ENCODE measurements at places on chromosomes 4 and X. TPM values are rescaled to one million over a fixed set of nuclear protein-coding genes. Genes with fewer than 3 reads are reported as not detected.

The CT55 gene
- not detected for total RNA-seq

The FHIP1A gene
- not detected for total RNA-seq

The ENOPH1 gene
- 51.3 TPM for total RNA-seq

The ADGRG2 gene
- total RNA-seq = not detected

The TRMT44 gene
- total RNA-seq = 26.2 TPM

The NDNF gene
- under 0.01 TPM for total RNA-seq

The ODAPH gene
- not detected for total RNA-seq

The TRIM61 gene
- total RNA-seq = 6.3 TPM

The RADX gene
- 7.0 TPM for total RNA-seq

The CDKL5 gene
- 3.1 TPM for total RNA-seq

The GJB1 gene
- total RNA-seq = 5.2 TPM

The LANCL3 gene
- under 0.01 TPM for total RNA-seq

The CSAG1 gene
- total RNA-seq = not detected

The HMX1 gene
- total RNA-seq = not detected

All from melanocyte of skin (primary cell).